ENCODE measurements at places on chromosomes 12 and 14.
A peak's percentile ranks its signal among the peaks of the same experiment; 100 is the strongest.

GRCh38 chr12:60501124-60501729 is 905.4 kb downstream of the SLC16A7 start:
- no peak for DNase-seq

GRCh38 chr12:91555436-91556415 is 373.1 kb upstream of the DCN start:
- DNase-seq = no peak

- peak; percentile 2 for DNase-seq
These were observed 63.6 kb upstream of the PWP1 start for GRCh38 chr12:107622001-107622400.

GRCh38 chr14:70771781-70772212 is 37.5 kb downstream of the MAP3K9 start:
- DNase-seq = no peak

GRCh38 chr12:6606331-6607131 is 648 bp downstream of the CHD4 start:
- DNase-seq = peak; percentile 44

GRCh38 chr12:92735131-92735721 is 32.4 kb downstream of the PLEKHG7 start:
- no peak for DNase-seq

DNA sequence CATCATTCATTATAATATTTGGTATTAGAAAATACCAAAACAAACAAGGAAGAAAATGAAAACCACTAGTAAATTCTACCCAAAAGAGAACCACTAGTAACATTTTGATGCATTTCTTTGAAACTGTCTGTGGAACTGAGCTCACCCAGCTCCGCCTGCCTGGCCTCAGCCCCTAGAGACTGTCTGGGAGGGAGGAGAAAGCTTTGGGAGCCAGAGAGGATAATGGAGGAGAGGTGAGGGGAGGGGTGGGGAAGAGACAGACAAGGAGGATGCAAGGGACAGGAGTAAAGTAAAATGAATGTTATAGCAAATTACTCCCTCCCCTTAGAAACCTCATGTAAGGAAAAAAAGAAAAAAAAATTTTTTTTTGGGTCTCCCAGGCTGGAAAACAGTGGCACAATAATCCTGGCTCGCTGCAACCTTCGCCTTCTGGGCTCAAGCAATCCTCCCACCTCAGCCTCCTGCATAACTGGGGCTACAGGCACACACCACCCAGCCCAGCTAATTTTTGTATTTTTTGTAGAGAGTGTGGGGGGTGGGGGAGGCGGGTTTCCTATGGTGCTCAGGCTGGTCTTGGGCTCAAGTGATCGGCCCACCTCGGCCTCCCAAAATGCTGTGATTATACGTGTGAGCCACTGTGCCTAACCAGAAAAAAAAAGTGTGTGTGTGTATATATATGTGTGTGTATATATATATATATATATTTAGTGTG is 3.2 kb upstream of the MMP19 start:
- DNase-seq = no peak

DNA sequence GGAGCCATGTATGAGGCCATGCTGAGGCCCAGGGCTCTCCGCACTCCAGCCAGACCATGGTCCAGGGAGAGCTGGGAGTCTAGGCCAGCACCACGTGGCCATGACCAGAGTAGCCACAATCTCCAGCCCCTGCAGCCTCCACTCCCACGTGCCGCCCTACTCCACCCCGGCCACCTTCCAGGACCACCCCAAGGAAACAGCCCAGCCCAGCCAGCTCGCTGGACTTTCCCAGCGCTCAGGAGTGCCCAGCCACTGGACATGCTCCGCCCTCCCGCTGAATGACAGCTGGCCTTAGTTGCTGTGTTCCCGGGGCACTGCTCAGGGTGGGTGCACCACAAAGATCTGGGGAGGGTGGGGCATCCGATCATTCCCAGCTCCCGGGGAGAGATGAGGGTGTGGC is 2.1 kb upstream of the C14orf180 start:
- DNase-seq = no peak

GRCh38 chr12:13183620-13184019 is 12.9 kb upstream of the EMP1 start:
- peak; percentile 50 for DNase-seq

DNA sequence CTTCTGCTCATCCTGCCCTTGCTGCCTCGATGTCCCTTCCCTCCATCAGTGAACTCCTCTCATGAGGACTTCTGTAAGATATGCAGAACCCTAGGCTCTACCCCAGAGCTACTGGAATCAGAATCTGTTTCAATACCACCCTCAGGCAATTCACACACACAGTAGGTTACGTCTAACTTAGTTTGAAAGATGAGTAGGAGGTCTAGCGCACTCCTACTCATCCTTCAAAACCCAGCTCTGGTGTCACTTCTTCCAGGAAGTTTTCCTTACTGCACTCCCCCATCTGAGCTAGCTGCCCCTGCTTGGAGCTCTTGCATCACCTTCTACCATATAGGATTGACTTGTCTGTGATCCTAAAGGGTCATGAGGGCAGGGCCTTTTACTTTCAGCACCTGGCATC is 56.4 kb upstream of the DICER1 start:
- DNase-seq = no peak

DNA sequence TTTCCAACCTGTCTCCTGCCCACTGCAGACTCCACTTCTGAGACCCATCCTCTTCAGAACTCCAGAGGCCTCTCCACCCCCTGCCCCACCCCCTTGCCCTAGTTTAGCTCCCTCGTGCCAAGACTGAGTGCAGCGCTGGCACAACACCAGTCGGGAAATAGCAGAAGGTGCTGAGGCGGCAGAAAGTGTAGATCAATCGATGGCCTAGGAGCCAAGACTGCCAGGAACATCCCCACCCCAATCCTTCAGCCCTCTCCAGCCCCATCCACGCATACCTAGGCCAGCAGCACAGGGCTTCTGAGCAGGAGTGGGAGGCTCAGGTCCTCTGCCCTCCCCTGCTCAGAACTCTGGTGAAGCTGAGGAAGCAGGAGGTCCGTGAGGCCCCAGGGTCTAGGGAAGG is 1.1 kb downstream of the CPNE6 start:
- no peak for DNase-seq

DNA sequence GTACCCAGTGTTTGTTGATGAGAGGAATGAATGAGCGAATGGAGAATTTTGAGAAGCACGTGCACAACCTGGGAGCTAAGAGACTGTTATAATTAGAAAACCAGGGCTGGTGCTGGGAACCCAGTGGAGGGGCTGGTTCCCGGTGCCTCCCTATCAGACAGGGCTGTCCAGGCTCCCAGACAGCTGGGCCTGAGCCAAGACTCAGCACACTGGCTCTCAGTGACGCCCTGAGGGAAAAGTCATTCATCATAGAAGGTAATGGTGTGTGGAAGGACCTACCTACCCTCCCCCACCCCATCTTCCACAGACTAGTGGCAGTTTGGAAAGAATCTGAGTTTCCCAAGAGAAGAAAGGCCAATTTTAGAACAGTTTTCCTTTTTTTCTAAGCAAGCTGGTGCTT is 34.7 kb downstream of the KCNA5 start:
- no peak for DNase-seq

GRCh38 chr14:93186956-93187355 is 1.8 kb downstream of the LYSET start:
- DNase-seq = no peak

DNA sequence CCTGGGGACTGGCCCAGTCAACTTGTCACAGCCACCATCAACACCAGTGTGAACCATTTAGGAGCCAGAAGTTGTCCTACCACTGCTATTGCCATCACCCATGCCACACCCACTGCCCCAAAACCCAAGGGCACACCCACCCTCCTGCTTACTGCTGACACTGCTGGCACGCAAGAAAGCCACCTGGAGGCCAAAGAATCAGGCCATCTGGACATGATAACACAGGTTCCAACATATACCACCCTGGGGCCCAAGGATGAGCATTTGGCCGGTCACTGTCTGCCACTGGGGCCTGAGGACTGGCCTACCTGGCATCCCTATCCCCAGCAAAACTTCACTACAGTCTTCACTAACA is 181.6 kb downstream of the MYRFL start:
- DNase-seq = no peak

DNA sequence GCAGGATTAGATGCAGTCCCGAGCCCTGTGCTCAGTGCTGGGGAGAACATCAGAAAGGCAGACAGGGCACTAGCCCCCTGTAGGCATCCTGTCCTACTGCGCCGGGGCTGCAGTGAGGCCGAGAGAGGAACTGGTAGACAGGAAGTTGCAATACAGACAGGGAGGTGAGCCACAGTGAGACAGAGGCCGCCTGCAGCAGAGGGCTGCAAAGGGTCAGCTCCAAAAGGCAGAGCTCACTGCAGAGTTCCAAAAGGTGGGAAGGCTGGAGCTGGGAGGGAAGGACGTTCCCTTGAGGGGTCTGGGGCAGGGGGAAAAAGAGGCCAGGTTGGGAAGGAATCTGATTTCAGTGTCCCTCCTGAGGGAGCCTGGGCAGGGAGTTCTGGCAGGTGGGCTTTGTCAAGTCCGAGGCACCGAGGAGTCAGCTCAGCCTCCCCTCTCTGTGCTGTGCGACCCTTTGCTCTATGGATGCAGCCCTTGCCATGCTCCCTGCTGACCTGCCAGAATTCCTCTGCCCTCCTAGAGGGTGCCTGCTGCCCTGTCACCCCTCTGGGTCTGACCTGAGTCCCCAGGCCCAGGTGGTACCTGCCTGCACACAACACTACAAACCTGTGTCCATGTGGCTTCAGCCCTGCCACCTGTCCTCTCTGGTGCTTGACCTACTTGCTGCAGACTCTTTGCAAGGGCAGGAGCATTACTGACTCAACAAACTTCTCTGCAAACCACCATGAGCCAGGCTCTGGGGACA is 63.5 kb downstream of the PRMT8 start:
- no peak for DNase-seq

GRCh38 chr12:115960868-115961802 is 316.4 kb downstream of the MED13L start:
- peak; percentile 37 for DNase-seq

DNA sequence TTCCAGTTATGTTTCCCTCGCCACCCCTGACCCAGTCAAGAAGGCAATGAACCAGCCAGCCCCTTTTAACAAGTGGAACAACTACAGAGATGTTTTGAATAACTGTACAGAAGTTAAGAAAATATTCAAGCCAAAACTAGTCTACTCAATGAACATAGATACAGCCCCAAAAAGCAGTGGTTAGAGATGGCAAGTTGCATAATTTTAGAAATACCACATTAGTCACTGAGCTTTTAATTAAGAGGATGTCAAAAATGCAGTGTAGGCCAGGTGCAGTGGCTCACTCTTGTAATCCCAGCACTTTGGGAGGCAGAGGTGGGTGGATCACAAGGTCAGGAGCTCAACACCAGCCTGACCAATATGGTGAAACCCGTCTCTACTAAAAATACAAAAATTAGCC is 27.2 kb downstream of the PROX2 start:
- no peak for DNase-seq

DNA sequence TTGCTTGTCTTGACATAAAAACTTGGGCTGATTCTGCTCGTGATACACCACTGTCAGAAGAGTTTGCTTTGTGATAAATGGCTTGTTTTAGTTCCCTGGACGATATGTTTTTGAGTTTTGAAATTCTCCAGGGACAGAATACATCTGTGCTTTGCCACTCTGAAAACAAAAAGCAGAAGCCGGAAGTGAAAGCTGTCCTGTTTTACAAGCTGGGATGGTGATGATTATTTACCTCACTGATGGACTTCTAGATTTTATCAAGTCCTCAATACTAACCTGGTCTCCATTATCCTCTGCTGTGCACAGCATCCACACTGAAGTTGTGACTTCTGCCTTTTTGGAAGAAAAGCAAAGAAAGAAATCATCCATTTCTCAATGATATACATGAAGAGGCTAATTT is 251.6 kb downstream of the TRHDE start:
- DNase-seq = no peak

- DNase-seq = no peak
These were observed 10.1 kb downstream of the AKAP6 start for GRCh38 chr14:32339188-32339587.

- no peak for DNase-seq
These were observed 442.5 kb downstream of the NRXN3 start for GRCh38 chr14:78612666-78613065.

GRCh38 chr12:68354977-68355541 is 22.9 kb upstream of the MDM1 start:
- no peak for DNase-seq

GRCh38 chr14:106549064-106549463 is 1022.7 kb downstream of the TMEM121 start:
- DNase-seq = no peak

DNA sequence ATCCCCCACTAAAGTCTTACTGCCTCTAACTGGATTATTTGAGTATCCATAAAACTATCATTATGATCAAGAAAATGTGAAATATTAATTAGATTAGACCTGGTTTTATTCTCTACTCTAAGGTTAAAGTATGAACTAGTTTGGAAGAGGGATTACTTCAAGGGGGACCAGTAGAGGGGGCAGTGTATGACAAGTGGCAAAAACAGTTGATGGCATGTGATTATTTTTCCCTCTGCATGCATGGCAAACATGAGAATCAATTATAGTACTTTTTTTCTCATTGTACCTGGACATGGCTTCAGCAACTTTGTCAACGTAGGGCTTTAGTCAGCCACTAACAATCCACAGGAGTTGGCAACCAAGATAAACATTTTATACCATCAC is 145.0 kb upstream of the SLC38A2 start:
- peak; percentile 12 for DNase-seq

- DNase-seq = no peak
These were observed 165.1 kb downstream of the DAD1 start for GRCh38 chr14:22423958-22424357.

- no peak for DNase-seq
These were observed 68.2 kb upstream of the OVCH1 start for GRCh38 chr12:29565727-29566126.

GRCh38 chr12:57866308-57867019 is 19.9 kb upstream of the CTDSP2 start:
- DNase-seq = no peak

GRCh38 chr12:38825006-38825405 is 80.4 kb downstream of the CPNE8 start:
- no peak for DNase-seq

GRCh38 chr12:119729871-119730270 is 61.9 kb downstream of the PRKAB1 start:
- DNase-seq = no peak

- no peak for DNase-seq
These were observed 36.4 kb downstream of the PKP2 start for GRCh38 chr12:32860192-32860591.

GRCh38 chr14:88488897-88489296 is 65.9 kb downstream of the PTPN21 start:
- no peak for DNase-seq

DNA sequence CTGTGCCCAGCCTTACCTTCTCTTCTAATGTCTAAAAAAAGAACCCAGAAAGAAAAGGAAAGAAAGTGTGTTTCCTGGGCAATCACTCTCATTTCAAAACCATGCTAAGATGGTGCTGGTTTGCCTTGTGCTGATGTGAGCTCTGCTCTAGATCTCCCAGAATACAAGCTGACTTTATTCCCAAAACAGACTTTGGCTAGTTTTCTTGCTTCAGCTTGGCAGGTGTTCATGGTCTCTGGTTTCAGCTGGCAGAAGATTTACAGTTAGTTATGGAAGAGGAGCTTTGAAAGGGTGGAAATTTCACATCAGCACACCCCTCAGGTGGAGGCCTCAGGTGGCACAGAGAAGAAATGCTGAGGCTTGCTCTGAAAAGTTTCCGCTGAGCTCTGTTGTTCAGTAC is 34.4 kb downstream of the PPP1R36 start:
- DNase-seq = no peak

GRCh38 chr14:67532998-67533753 is at the start of gene PLEKHH1:
TSS of gene PLEKHH1 (plus strand) at chr14:67533290. CDS start at chr14:67541868, 8,578 bp downstream.
- DNase-seq = peak; percentile 66

GRCh38 chr14:75127903-75128595 is 1.2 kb upstream of the NEK9 start:
- DNase-seq = no peak

- no peak for DNase-seq
These were observed 17.8 kb upstream of the CD9 start for GRCh38 chr12:6182279-6182898.

GRCh38 chr12:115466076-115466475 is 782.1 kb upstream of the TBX3 start:
- DNase-seq = no peak
